ENCODE measurements at places on chromosomes 1 and 21.
A peak's percentile ranks its signal among the peaks of the same experiment; 100 is the strongest.

- DNase-seq, result peak; percentile 51
Measured at GRCh38 chr1:26597629-26598039, 68.1 kb downstream of the RPS6KA1 start.

DNA sequence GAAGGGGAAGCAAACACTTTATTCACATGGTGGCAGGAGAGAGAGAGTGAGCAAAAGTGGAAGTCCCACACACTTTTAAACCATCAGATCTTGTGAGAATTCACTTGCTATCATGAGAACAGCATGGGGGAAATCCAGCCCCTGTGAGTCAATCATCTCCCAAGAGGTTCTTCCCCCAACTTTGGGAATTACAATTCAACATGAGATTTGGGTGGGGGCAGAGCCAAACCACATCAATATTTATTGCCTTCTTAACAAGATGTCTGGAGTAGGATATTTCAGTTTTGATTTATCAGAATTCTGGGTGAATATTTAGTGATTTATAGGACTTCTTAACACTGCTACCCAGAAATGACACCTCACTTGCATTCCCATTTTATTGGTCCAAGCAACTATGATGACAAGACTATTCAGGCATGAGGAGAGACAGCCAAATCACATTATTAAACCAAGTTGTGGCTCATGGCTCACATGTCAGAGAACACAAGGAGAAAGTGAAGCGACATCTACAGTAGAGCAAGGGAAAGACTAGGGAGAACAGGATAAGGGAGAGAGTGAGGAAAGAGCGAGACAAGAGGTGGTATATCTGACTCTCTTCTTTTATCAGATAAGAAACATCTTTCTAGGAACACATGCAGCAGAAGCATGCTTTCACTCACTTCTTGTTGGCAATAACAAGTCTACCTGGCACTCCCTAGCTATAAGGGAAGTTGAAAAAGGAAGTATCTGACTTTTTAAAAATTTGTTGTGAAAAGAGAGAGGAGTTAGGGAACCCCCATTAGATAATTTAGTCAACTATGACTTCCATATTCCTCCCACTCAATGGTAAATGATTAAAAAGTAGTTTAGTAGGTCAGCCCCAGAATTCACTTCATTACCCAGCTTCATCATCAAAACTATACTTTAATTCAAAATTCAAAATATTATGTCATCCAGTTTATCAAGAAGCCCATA lies 36.6 kb upstream of the PTPRC start:
- DNase-seq, result no peak

DNA sequence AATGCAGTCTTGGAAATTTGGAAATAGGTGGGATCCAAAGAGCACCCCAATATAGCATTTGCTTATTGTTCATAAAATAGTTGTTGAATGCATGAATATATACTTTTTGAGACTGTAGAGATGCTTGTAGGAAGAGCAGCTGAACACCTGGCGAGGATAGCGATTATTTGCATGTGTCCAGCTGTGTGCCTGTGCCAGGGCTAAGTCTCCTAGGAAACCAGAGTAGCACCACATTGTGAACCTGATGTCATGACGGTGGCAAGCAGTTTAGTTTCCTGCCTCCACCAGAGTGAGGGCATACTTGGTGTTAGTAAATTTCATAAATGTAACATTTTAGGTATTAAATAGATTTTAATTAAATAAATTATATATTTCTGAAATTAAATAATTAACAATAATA lies 37.3 kb upstream of the IRF2BP2 start:
- DNase-seq, result no peak

DNA sequence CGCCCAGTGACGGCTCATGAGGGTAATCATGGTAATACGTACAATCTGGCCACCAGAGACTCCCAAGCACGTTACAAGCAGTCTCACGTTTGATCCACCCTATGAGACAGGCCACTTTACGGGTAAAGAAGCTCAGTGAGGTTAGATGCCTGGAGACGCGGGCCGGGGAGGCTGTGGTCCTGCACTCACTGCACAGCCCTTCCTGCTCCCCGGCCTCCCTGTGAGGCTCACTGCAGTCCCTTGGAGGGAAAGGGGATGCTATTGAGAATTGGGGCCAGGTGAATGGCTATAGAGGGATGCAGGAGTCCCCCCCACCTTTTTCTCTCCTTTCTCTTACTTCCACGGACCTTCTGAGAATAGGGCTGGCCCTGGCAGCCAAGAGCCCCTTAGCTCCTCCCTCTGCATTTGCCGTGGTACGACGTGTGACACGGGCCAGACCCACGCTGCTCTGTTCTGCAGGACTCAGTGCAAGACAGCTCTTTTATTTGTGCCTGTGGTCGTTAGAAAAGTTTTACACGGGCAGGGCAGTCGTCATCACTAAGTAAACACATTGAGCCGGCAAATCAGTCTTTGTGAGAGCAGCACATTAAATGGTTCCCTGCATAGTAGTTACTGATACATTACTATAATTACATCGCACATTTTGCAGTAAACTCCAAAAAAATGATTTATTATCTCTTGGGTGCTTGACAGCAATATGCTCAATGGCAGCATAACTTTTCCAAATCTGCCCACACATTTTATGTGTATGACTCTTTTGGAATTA lies 18.8 kb downstream of the KIF26B start:
- DNase-seq, result no peak

DNA sequence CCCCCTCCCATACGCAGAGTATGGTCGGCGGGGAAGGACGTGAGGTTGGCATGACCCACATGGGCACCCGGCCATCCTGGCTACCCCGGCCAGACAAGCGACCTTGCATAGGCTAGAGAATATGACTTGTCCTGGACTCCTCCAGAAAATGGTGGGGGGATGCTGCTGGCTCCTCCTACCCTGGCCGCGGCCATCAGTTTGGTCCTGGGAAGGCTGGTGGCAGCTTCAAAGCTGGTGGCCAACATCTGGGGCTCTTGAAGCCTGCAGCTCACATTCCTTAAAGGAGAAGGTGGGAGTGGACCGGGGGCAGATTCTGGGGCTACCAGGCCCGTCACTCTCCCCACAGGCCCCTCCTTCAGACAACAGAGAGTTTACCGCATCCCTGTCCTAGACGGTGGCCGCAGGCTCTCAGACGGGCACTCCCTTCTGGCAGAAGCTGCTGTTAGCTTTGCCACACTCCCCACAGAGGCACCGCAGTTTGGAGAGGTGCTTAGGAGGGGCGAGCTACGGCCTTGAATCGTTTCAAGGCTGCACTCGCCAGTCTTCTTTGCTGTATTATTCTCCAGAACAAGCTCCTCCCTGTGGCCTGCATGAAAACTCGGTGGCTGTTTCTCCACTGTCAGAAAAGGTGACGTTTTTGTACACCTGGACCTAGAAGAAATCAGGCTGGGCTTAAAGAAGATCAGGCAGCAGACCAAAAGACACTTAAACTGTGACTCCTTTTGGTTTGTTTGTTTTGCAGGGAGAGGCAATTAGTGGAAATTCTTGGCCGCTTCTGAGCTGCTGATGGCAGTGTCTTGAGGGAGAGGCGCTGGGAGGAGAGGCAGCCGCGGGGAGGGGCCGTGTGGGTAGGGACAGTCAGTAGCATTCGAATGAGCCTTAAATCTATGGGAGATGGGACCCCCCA lies 68.0 kb downstream of the RUNX3 start:
- no peak for DNase-seq

GRCh38 chr1:234276151-234276788 lies 97.0 kb upstream of the COA6 start:
- DNase-seq, result no peak

GRCh38 chr1:238399558-238399957 lies 508.8 kb upstream of the ZP4 start:
- DNase-seq, result no peak

DNA sequence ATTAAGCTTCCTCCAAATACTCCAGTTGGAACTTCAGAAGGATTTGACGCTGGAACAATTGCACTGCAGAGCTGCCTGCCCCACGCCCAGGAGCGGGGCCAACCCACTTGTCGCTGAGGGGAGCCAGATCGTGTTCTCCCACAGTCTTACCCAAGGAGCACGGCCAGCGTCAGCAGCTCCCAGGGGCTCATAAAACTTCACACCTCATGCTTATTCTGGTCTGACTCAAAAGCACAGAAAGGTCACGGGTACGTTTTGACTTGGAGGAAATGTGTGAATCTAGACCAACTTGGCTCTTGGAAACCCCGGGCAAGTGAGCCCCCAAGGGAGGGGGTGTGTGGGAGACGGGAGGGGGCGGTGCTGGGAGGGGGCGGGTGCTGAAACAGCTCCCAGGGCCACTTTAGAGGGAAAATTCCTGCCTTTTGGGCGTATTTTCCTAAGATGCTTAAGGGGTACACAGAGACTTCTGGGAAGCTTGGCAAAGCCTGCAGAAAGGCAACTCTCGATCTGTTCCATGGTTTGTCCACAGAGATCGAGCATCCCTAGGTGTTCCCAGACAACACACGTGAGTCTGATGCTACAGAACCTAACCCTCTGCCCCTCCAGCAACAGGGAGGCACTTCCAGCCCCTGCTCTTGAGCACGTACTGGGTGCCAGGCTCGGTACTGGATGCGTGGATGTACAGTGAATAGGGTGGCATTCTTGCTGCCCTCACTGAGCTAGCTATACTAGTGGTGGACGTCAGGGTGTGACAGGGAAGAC lies 98.9 kb downstream of the DHRS3 start:
- no peak for DNase-seq

- no peak for DNase-seq
Measured at GRCh38 chr1:3419415-3420204, 34.9 kb upstream of the ARHGEF16 start.

DNA sequence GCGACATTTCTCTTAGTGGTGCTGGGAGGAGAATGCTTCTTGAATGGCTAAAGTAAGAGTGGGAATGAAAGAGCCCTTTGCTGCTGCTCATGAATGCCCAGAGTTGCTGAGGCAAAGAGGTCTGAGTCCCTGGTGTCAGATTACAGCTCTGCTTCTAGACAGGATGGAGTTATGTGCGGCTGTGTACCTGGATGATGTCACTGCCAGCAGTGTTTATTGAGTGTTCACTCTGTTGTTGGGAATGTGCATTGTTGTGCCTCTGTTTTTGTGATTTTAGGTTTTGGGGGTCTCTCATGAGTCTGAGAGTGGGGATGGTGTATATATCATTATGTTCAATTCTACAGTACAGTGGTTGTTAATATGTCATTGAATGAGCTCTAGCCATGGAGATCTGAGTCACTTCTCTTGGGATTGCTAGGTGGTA lies 2.7 kb downstream of the CDC14A start:
- DNase-seq, result peak; percentile 35

- no peak for DNase-seq
Measured at GRCh38 chr1:201715351-201715750, 113.6 kb upstream of the IPO9 start.

DNA sequence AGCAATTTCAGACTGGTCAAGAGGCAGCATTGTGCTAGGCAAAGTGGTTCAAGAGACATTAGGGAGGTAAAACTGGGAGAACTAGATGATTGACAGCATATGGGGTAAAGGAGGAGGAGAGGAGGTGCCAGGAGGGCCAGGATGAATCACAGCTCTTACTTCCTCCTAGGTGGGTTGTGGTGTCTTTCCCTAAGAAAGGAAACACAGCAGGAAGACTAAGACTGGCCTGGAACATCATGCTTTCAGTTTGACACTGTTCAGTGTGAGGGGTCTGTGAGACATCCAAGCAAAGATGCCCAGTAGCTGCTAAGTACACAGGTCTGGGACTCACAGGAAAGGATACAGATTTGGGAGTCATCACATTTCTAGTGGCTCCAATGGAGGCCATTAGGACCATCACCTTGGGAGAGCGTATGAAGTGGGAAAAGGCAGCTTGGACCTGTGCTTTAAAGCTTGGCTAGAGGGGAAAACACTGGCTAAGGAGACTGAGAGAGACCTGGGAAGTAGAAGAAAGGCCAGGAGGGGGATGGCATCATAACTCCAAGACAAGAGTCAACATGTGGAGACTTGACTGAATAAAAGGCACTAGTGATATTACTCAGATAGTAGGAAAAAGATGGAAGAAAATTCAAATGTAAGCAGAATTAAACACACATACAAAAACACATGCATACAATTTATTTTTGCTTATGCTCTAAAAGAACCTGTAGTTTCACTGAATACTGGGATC lies 17.3 kb downstream of the CD58 start:
- no peak for DNase-seq

- DNase-seq, result no peak
Measured at GRCh38 chr1:71118086-71118485, 37.3 kb upstream of the ZRANB2 start.

All from NCI-H1930 (cell line).